LoVo (cell line): ENCODE measurements at places on chromosomes 5 and 9.

DNA sequence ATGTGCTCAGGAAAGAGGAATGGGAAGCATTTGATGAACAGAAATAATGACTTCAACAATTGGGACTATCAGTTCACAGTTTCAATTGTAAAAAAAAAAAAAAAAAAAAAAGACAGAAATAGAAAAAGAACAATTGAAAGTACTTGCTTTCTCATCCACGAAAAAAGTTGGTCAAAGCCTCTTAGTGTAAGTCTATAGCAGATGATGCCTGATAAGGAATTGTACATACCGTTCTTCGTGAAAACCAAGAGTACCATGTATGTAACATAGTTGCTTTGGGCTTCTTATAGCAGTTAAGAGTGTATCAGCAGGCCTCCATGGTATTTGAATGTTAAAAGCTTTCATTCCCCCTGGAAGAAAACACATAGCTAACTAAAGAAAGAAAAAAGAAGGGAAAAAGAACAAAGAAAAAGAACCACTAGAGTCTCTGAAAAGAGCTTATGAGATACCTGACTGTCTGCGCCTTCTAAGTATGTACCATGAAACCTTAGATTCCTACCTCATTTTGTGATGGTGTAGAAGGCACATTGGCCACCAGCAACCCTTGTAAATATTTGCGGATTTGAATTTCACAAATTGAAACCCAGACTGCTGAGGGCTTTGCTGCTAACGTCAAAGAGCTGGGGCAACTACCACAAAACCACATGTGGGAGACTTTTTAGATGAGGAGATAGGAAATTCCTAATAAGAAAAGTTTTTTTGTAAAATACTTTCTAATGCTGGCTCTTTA, 75.2 kb downstream of the TMC1 start:
- DNase-seq, result no peak

- DNase-seq, result no peak
Observed at GRCh38 chr9:8486095-8486494, 686.5 kb upstream of the DMAC1 start.

DNA sequence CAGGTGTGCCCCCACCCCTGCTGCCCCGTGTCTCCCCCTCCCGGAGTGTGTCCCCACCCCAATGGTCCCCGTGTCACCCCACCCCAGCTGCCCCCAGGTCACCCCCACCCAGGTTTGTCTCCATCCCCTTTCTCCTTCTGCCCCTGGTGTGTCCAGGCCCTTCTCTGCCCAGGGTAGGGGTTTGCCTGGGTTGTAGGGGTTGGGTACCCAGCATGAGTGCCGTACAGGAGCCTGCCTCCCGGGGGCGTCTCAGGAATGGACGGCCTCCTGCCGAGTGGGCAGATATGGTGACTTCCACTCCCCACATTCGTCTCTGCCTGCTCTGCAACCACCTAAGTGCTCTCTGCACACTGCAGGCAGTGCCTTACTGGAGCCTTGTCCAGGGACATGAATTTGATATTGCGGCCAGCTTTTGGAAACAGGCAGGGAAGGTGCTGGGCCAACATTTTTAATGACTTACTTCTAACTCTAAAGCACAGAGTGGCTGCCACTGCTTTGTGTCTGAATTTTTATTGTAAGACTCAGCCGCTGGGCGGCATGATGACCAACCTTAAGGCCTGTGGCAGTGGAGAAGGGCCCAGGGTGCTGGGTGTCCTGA, 6.7 kb downstream of the LRRC14B start:
- no peak for DNase-seq

- DNase-seq, result no peak
Observed at GRCh38 chr5:119332978-119333401, 22.8 kb upstream of the TNFAIP8 start.

DNA sequence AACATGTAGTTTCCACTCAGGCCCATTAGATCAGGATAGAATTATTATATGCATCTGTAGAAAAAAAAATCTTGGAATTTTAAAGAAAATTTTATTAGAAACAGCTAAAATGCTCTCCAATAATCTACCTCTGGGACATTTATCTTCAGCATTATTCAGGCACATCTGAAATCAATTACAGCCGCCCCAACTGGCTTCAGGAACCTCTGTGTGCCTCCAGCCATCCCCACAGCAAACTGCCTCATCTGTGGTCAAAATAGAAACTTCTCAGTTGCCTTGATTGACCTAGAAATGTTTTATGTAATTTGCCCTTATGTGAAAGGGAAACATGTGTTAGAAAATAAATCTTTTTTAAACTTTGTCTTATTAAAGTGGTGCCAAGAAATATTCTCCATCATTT, 120.1 kb upstream of the LPAR1 start:
- DNase-seq, result no peak
